Activated CD4-positive, alpha-beta memory T cell treated with anti-CD3 and anti-CD28 coated beads for 36 hours (primary cell): ENCODE measurements at places on chromosomes 1 and 21.

GRCh38 chr1:247855911-247856310 is 1.1 kb upstream of the TRIM58 start:
- H3K36me3 ChIP-seq, result no peaks in the 10 kb centered on the region
- peaks cover 6% of the 10 kb centered on the region for H3K4me1 ChIP-seq
- no peak for DNase-seq
- no peak overlapping the region for H3K27ac ChIP-seq

DNA sequence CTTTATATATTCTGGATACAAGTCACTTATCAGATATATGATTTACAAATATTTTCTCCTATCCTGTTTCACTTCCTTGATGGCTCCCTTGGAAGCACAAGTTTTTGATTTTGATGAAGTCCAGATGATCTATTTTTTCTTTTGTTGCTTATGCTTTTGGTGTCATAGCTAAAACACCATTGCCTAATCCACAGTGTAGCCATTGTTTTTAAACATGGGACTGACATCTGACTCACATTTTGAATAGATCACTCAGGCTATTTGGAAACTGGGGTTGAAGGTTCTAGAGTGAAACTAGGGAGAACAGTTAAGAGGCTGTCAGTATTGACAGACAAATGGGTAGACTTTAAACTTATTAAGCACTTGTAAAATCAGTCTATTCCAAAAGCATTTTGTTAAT is 16.6 kb downstream of the AK4 start:
- H3K36me3 ChIP-seq, result no peaks in the 10 kb centered on the region
- peaks cover 10% of the 10 kb centered on the region for H3K27me3 ChIP-seq
- no peak overlapping the region for H3K4me3 ChIP-seq
- no peak for DNase-seq

- peak overlapping the region; percentile 81 for H3K27ac ChIP-seq
- H3K36me3 ChIP-seq, result peaks cover 2% of the 10 kb centered on the region
- peak overlapping the region; percentile 90 for H3K4me3 ChIP-seq
These were observed 1.4 kb downstream of the WDTC1 start for GRCh38 chr1:27235827-27236226.

GRCh38 chr1:171251042-171251951 is 3.0 kb downstream of the FMO1 start:
- peaks cover 35% of the 10 kb centered on the region for H3K27me3 ChIP-seq
- H3K4me1 ChIP-seq, result peaks cover 4% of the 10 kb centered on the region
- no peaks in the 10 kb centered on the region for H3K36me3 ChIP-seq
- H3K27ac ChIP-seq, result no peak overlapping the region
- DNase-seq, result peak; percentile 51

- peaks cover 88% of the 10 kb centered on the region for H3K36me3 ChIP-seq
- peak overlapping the region; percentile 70 for H3K4me3 ChIP-seq
- H3K4me1 ChIP-seq, result peaks cover 89% of the 10 kb centered on the region
- H3K27me3 ChIP-seq, result no peaks in the 10 kb centered on the region
- DNase-seq, result peak; percentile 83
These were observed 23.4 kb upstream of the PWP2 start for GRCh38 chr21:44083631-44084291.

- no peaks in the 10 kb centered on the region for H3K4me1 ChIP-seq
- H3K4me3 ChIP-seq, result no peak overlapping the region
- H3K27ac ChIP-seq, result no peak overlapping the region
- H3K36me3 ChIP-seq, result peaks cover 2% of the 10 kb centered on the region
- DNase-seq, result no peak
- H3K27me3 ChIP-seq, result peaks cover 29% of the 10 kb centered on the region
These were observed 23.6 kb downstream of the TGFB2 start for GRCh38 chr1:218368686-218369085.

DNA sequence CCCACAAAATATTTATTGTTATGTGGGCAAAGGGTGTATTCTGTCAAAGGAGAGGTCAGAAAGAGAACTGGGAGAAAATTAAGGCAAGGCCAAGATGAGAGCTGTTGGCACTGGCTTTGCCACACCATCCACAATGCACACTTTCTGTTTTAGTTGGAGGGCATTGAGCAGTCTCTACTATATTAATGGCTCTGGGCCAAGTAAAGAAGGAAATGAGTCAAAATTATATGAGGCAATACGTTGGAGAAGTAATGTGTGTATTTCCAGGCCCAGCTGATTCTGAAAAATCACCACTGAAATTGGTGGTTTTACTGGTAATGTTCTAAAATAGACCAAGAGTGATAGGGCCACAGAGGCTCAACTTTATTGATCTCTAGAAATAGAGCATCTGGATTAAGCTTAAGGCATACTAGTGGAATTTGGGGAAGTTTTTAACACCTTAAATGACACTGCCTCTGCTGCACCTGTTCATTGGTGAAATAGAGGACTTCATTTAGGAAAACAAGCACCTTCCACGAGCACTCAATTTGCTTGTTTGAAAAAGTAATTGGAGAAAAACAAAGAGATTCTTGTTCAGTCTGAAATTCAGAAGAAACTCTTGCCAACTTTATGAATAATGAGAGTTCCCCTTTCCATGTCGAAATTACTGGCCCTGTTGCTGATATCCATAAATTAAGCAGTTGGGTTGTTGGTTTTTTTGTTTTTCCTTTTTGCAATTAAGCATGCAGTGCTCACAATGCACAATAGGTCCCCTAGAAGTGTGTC is 424.9 kb downstream of the ADGRL2 start:
- no peak overlapping the region for H3K4me3 ChIP-seq
- H3K4me1 ChIP-seq, result no peaks in the 10 kb centered on the region
- DNase-seq, result no peak
- H3K36me3 ChIP-seq, result no peaks in the 10 kb centered on the region

DNA sequence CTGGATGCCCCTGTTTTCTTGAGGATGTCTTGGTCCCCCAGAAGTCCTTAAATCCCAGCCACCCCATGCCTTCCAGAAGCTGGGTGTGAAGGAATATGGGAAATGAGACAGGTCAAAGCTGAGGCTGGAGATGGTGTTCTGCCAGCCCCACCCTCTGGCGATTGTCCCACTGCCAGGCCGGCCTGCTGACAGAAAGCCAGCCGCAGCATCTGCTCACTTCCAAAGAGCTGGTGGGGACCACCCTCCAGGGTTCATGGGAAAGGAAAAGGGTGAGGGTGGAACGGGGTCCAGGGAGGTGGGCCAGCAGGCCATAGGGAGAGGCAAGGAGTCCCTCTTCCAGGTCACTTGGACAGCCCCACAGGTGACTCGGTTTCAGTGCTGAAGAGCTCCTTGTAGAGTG is 1.9 kb upstream of the LINGO4 start:
- H3K4me1 ChIP-seq, result no peaks in the 10 kb centered on the region
- H3K36me3 ChIP-seq, result no peaks in the 10 kb centered on the region
- no peaks in the 10 kb centered on the region for H3K27me3 ChIP-seq
- H3K27ac ChIP-seq, result no peak overlapping the region
- H3K4me3 ChIP-seq, result no peak overlapping the region

DNA sequence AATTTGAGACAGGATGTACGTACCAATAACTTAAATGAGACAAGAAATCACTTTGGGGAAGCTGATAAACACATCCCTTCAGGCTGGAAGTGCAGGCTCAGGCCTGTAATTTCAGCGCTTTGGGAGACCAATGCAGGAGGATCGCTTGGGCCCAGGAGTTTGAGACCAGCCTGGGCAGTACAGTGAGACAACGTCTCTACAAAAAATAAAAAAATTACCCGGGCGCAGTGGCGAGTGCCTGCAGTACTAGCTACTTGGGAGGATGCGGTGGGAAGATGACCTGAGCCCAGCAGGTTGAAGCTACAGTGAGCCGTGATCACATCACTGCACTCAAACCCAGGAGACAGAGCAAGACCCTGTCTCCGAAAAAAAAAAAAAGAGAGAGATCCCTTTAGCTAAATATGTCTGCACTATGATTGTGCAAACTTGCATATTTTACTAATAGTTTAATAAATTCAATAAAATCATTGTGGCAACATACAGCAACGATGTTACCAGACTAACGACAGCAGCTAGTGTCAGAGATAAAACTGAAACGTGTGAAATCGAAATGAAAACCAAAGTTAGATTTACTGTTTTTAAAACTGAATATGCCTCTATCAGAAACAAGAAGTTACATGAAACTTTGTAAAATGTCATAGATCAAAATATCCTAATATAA is 54.7 kb downstream of the CD2 start:
- peak overlapping the region; percentile 99 for H3K27ac ChIP-seq
- H3K4me1 ChIP-seq, result peaks cover 84% of the 10 kb centered on the region
- peaks cover 49% of the 10 kb centered on the region for H3K36me3 ChIP-seq
- peak overlapping the region; percentile 79 for H3K4me3 ChIP-seq
- H3K27me3 ChIP-seq, result no peaks in the 10 kb centered on the region
- peak; percentile 53 for DNase-seq

GRCh38 chr1:145878724-145879123 is 6.9 kb downstream of the ANKRD35 start:
- H3K27ac ChIP-seq, result no peak overlapping the region
- H3K36me3 ChIP-seq, result no peaks in the 10 kb centered on the region
- H3K4me1 ChIP-seq, result no peaks in the 10 kb centered on the region

- peaks cover 17% of the 10 kb centered on the region for H3K36me3 ChIP-seq
- no peaks in the 10 kb centered on the region for H3K27me3 ChIP-seq
- no peak for DNase-seq
- no peak overlapping the region for H3K4me3 ChIP-seq
These were observed 1.7 kb upstream of the GADD45A start for GRCh38 chr1:67683316-67683715.

DNA sequence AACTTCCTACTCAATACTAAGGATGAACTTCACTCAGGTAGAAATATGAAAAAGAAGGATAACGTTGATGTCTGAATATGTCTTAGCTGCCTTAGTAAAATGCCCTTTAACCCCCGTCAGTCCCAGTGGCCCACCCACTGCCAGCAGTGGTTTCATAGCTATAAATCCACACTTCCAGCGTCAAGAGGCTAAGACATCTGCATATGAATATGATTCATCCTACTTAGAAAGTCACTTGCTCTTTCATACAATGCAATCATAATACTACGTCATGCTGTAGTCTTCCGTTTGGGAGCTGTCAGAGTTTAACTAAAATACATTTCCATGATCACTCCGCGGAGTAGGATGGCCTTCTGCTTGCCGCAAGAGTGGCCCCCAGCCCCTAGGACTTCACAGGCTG is 247.3 kb downstream of the SDCCAG8 start:
- no peak overlapping the region for H3K4me3 ChIP-seq
- H3K36me3 ChIP-seq, result peaks cover 22% of the 10 kb centered on the region
- no peaks in the 10 kb centered on the region for H3K27me3 ChIP-seq
- no peaks in the 10 kb centered on the region for H3K4me1 ChIP-seq

DNA sequence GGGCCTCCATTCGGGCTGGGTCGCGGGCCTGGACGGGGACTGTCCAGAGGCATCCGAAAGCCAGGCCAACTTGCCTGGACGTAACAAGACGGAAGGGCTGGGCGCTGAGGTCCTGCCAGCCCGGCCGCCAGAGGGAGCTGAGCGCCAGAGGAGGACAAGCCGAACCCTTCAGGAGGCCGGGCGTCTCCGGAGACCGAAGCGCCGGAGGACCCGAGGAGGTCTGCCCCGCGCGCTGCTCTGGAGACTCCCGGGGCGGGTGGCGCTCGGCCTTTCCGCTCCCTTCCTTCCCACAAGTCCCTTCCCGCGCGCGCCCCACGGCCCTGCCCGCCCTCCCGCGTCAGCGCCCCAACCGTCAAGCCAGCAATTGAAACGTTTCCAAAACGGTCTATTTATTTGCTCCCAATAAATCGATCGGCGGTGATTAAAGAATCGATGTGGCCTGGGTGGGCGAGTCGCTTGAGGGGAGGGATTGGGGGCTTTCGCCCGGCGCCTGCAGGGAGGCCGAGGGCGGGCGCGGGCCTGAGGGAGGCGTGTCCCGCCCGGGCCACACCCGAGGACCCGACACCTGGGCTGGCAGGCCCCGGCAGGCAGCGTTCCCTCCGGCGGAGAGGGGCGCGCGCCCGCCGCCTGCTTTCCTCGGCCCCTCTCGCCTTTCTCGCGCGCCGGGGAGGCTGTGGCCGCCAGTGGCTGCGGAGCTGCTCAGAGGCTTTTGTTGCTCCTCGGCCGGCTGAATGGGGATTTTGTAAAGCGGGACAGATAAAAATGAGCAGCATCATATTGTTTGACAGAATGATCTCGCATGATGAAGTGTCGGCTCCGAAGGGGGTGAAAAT is 5.2 kb upstream of the FOXD3 start:
- peaks cover 67% of the 10 kb centered on the region for H3K27me3 ChIP-seq
- peak; percentile 72 for DNase-seq
- H3K4me1 ChIP-seq, result peaks cover 29% of the 10 kb centered on the region
- peak overlapping the region; percentile 53 for H3K4me3 ChIP-seq
- peaks cover 16% of the 10 kb centered on the region for H3K36me3 ChIP-seq

- H3K27ac ChIP-seq, result no peak overlapping the region
- H3K27me3 ChIP-seq, result no peaks in the 10 kb centered on the region
- H3K4me1 ChIP-seq, result peaks cover 7% of the 10 kb centered on the region
- no peak overlapping the region for H3K4me3 ChIP-seq
- peaks cover 54% of the 10 kb centered on the region for H3K36me3 ChIP-seq
These were observed 107.1 kb upstream of the BMP8A start for GRCh38 chr1:39384305-39384704.

DNA sequence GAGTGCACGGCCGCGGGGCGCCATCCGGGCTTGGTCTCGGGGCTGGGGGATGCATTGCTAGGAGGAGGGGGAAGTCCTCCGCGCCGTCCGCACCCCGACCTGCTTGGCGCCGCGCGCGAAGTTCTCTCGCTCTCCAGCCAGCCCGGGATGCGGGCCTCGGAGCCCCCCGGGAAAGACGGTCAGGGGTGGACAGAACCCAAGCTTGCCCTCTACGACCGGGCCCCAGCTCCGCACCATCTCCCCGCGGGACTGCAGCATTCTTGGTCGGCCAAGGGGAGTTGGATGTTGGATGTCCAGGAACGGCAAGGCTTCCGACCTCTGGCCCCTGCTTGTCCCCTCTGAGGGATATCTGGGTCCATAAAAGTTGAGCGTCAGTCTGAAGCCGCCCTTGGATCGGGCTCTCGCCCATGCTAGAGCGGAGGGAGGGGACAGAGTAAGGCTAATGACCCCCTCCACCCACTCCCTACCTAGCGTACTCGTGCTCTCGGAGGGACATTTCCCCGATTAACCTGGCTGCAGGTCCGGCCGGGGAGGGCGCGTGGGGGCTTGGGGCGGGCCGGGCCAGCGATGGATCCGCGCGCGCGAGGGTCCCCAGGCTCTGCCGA is 522 bp downstream of the DISP3 start:
- no peak overlapping the region for H3K27ac ChIP-seq
- peaks cover 38% of the 10 kb centered on the region for H3K27me3 ChIP-seq
- peaks cover 2% of the 10 kb centered on the region for H3K36me3 ChIP-seq
- H3K4me3 ChIP-seq, result peak overlapping the region; percentile 57
